Caco-2 (cell line): ENCODE measurements at places on chromosomes 2 and 18. TPM values are rescaled to one million over a fixed set of nuclear protein-coding genes. Genes with fewer than 3 reads are reported as not detected.

Gene MLPH
- not detected in 2 replicates for total RNA-seq

GRCh38 chr2:190979906-190980629 is 33.9 kb downstream of the STAT1 start:
- H3K27ac ChIP-seq: peak overlapping the region; percentile 64
- no peaks in the 10 kb centered on the region for H3K27me3 ChIP-seq
- no peak overlapping the region for H3K4me3 ChIP-seq
- H3K36me3 ChIP-seq: peaks cover 12% of the 10 kb centered on the region; the same call in 1 of the 2 replicates
- peaks cover 11% of the 10 kb centered on the region for H3K4me1 ChIP-seq

DNA sequence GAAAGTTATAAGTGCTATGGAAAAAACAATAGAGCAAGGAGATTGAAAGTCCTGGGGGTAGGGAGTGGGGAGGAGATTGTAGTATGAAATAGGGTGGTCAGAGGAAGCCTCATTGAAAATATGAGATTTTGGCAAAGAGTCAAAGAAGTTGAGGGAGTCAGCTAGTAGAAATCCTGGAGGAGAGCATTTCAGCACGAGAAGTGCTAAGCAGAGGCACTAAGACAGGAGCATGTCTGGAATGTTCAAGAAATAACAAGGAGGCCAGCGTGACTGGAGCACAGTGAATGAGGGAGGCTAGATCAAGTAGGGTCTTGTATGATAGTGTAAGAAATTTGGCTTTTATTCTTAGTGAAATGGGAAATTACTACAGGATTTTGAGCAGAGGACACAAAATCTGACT is 2.1 kb upstream of the TSPYL6 start:
- H3K36me3 ChIP-seq: no peaks in the 10 kb centered on the region
- no peak for DNase-seq
- no peak overlapping the region for H3K4me3 ChIP-seq
- no peaks in the 10 kb centered on the region for H3K27me3 ChIP-seq
- peaks cover 16% of the 10 kb centered on the region for H3K4me1 ChIP-seq
- H3K27ac ChIP-seq: no peak overlapping the region

DNA sequence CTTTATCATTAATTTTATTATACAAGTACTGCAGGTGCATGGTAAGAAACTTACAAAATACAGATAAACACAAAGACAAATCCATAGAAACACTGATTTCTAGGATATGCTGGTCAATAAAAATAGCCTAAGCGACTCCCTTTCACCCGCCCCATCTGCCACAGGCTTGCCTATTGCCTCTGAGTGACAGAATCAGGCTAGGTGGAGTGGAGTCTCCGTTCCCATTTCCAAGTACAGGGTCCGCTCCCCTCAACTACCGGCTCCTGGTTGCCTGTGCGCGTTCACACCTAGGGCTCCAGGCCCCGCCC is 201 bp upstream of the TRAPPC12 start:
- H3K27ac ChIP-seq: peak overlapping the region; percentile 96
- peak overlapping the region; percentile 91 for H3K4me3 ChIP-seq
- H3K36me3 ChIP-seq: no peaks in the 10 kb centered on the region
- peaks cover 10% of the 10 kb centered on the region for H3K4me1 ChIP-seq

Gene ERFE
- total RNA-seq: 1.4 and 1.6 TPM in 2 replicates

GRCh38 chr2:199455545-199456382 is 2.0 kb downstream of the SATB2 start:
- H3K4me3 ChIP-seq: peak overlapping the region; percentile 35
- peaks cover 3% of the 10 kb centered on the region; the same call in 1 of the 2 replicates for H3K27me3 ChIP-seq
- H3K36me3 ChIP-seq: no peaks in the 10 kb centered on the region
- H3K27ac ChIP-seq: no peak overlapping the region
- peak; percentile 62 for DNase-seq
- H3K4me1 ChIP-seq: peaks cover 17% of the 10 kb centered on the region

DNA sequence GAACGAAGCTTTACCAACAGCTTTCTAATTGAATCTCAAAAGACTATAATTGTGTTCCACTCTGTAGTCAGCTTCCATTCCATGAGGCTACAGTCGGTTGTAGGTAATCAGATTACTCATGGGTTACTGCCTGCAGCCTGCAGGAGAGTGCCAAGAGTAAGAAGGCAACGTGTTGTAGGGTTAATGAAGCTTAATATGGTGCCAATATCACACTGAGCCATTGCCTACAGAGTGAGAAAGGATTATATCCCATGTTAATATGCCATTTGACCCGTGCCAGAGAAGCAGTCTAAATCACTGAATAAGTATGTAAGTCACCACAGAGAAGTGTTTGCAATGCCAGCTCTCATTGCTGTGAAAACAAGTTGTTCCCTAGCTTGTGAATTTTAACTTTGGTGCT is 734.5 kb upstream of the ACVR2A start:
- DNase-seq: no peak
- no peaks in the 10 kb centered on the region for H3K4me1 ChIP-seq
- no peaks in the 10 kb centered on the region for H3K36me3 ChIP-seq
- H3K4me3 ChIP-seq: no peak overlapping the region
- H3K27ac ChIP-seq: no peak overlapping the region
- no peaks in the 10 kb centered on the region for H3K27me3 ChIP-seq

DNA sequence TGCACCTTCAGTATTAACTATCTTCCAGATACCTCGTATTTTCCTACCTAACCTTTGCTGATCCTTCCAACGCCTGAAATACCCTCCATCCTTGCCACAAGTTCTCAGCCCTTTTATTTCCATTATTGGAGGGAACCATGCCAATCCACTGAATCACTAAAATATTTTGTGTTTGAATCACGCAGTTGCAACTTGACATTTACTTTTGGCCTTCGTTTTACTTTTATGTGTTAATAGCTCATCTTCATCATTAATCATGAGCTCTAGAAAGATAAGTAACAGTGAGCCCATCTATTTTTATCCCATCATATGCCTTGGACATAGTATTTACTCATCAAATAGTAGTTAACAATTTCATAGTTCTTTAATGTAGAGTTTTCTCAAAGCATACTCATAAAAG is 463.2 kb downstream of the THSD7B start:
- H3K27ac ChIP-seq: no peak overlapping the region
- DNase-seq: no peak
- H3K4me3 ChIP-seq: no peak overlapping the region
- no peaks in the 10 kb centered on the region for H3K4me1 ChIP-seq
- no peaks in the 10 kb centered on the region; the same call in 1 of the 2 replicates for H3K27me3 ChIP-seq
- no peaks in the 10 kb centered on the region for H3K36me3 ChIP-seq

DNA sequence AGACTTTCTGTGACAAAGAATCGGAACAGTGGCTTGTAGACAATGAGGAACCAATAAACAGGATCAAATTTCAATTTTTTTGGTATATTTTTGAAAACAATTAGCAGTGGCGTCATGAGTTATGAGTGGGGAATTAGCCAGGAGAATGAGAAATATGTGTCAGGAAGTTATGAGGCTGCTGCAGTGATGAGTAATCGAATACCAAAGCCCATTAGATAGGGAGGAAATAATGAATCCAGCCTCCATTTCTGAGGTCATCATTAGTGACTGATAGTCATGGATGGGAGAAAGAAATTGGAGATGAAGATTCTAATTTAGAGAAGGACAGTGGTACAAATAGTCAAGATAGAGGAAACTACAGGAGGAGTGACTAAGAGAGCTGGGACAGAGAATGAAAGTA is 673.1 kb upstream of the VRK2 start:
- peaks cover 51% of the 10 kb centered on the region for H3K4me1 ChIP-seq
- H3K27me3 ChIP-seq: no peaks in the 10 kb centered on the region
- no peak for DNase-seq
- no peak overlapping the region for H3K4me3 ChIP-seq
- H3K27ac ChIP-seq: no peak overlapping the region
- no peaks in the 10 kb centered on the region for H3K36me3 ChIP-seq

DNA sequence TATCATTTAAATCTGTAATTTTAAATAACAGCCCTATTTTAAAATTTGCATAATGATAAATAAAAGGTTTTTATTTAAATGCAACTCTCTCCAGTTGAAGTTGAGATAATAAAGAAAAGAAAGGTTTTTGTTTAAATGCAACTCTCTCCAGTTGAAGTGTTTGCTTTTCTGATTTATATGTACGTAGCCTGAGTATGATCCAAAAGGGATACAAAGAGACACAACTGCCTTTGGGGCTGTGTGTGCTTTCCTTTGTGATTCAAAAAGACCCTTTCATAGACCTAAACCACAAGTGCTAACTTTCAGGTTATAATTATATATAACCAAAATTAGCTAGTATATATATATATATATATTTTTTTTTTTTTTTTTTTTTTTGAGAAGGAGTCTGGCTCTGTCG is 76.2 kb upstream of the MFF start:
- H3K4me3 ChIP-seq: no peak overlapping the region
- no peaks in the 10 kb centered on the region for H3K4me1 ChIP-seq
- no peak overlapping the region for H3K27ac ChIP-seq
- no peak for DNase-seq

GRCh38 chr18:75109819-75110218 is 99.1 kb downstream of the PTGR3 start:
- H3K4me1 ChIP-seq: no peaks in the 10 kb centered on the region
- H3K27me3 ChIP-seq: no peaks in the 10 kb centered on the region
- no peaks in the 10 kb centered on the region for H3K36me3 ChIP-seq
- H3K4me3 ChIP-seq: no peak overlapping the region
